ENCODE measurements at places on chromosomes 7 and 10.

- peaks cover 28% of the 10 kb centered on the region for H3K36me3 ChIP-seq
- DNase-seq: no peak
- no peaks in the 10 kb centered on the region for H3K27me3 ChIP-seq
- H3K4me3 ChIP-seq: no peak overlapping the region
- H3K27ac ChIP-seq: no peak overlapping the region
These were observed 31.9 kb downstream of the DPCD start for GRCh38 chr10:101619983-101620382.

DNA sequence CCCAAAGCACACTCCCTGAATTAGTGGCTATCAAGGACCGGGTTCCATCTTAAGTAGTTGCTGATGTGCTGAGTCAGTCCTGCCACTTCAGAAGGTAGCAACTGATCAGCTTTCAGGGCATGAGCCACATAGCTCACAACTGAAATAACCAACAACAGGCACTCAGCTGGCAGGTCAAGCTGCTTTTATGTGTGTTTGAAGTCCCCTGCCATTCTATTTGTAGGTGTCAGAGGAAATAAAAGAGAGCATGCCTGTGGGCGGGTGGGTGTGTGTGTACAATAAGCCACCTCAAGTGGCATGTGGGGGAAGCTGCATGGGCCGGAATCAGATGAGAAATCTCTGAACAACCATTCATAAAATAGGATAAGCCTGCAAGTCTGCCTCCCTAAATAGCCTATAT is 114.3 kb upstream of the YAE1 start:
- no peak for DNase-seq
- no peaks in the 10 kb centered on the region for H3K36me3 ChIP-seq
- H3K27ac ChIP-seq: no peak overlapping the region
- no peaks in the 10 kb centered on the region for H3K4me1 ChIP-seq
- peaks cover 8% of the 10 kb centered on the region for H3K27me3 ChIP-seq
- no peak overlapping the region for H3K4me3 ChIP-seq

DNA sequence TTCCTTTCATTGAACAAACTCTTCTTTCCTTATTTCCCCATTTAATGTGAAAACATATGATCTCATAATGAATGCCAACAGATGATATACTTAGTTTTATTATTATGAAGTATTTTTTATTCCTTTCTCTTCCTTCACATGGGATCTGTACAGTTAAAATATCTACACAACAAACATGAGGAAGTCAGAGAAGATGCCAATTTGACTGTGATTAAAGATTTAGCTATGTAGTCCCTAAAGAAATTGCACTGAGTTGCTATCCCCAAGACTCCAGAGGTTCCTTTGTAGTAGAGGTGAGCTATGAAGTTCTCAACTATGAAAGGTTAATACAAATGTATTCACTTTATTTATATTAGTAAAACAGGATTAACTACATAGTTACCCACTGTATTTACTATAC is 60.6 kb upstream of the LRRN3 start:
- H3K36me3 ChIP-seq: no peaks in the 10 kb centered on the region
- no peak overlapping the region for H3K27ac ChIP-seq
- no peak overlapping the region for H3K4me3 ChIP-seq
- H3K4me1 ChIP-seq: peaks cover 6% of the 10 kb centered on the region
- no peaks in the 10 kb centered on the region for H3K27me3 ChIP-seq
- DNase-seq: no peak

DNA sequence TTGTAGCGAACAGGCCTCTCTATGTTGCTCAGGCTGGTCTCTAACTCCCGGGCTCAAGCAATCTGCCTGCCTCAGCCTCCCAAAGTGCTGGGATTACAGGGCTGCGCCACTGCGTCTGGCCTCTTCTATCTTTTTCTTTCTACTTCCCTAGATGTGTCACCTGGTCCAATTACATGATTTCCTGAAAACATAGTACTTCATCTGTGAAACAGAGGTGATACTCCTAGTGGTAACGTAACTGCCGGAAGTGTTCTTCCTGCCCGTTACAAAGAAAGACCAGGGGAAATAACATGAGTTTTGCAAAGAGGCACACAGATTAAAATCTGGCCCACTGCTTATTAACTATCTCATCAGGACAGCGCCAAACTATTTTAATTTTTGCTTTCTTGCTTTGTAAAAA is 18.4 kb upstream of the HGF start:
- H3K36me3 ChIP-seq: no peaks in the 10 kb centered on the region
- no peak overlapping the region for H3K27ac ChIP-seq
- no peaks in the 10 kb centered on the region for H3K27me3 ChIP-seq
- DNase-seq: no peak
- H3K4me3 ChIP-seq: no peak overlapping the region

DNA sequence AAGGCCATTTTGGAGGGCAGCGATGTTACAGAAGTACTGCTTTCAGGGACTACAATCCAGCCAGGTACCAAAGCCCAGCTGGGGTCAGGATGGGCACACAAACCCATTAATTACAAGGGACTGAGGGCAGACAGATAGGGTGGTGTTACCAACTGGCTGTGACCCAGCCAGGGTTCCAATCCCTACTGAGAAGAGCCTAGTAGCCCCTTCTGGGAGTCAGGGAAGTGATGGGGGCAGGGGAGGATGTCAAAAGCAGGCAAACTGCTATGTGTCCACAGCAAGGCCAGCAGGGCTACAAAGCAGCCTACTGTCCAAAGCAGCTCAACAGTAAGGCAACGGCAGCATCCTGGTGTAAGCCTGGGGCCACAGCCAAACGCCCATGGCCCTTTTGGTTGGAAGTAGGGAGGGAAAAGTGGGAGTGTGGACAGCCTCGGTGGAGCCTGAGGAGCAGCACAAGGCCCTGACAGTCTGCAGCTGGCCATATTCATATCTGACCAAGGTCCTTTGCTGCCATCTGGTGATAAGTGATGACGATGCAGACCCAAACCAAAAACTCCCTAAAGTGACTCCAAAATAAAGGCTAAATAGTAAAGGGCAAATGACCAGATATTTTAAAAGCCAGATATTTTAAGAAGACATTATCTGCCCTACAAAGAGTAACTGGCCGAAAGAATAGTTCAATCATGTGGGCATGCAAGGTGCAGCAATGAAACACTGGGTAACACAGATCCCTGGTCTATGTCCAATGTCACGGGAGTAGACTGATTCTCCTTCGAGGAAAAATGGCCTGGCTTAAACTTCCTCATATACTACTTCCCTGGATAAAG is 56.9 kb downstream of the XPNPEP1 start:
- H3K27ac ChIP-seq: no peak overlapping the region
- H3K4me1 ChIP-seq: no peaks in the 10 kb centered on the region
- H3K27me3 ChIP-seq: no peaks in the 10 kb centered on the region
- peaks cover 65% of the 10 kb centered on the region for H3K36me3 ChIP-seq
- no peak for DNase-seq

DNA sequence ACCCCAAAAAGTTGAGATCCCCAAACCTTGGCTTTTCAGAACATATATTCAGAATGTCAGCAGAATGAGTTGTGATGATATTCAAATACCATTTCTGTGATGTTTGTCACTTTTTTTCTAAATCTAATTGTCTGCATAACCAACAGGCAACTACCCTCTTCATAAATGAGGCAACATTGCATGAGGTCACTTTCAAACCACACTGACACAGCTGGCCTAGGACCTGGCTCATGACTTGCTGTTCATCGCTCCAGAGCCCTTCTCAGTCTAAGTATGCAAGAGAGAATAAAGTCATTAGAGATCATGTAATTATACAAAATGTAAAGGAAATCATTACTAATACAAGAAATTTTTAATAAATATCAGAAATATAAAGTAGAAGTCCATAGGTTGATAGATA is 681.9 kb downstream of the GRM8 start:
- H3K4me1 ChIP-seq: no peaks in the 10 kb centered on the region
- no peak overlapping the region for H3K4me3 ChIP-seq
- H3K27ac ChIP-seq: no peak overlapping the region

- no peaks in the 10 kb centered on the region for H3K4me1 ChIP-seq
- no peak for DNase-seq
- H3K27ac ChIP-seq: no peak overlapping the region
- peaks cover 6% of the 10 kb centered on the region for H3K36me3 ChIP-seq
These were observed 62.5 kb upstream of the INPP5A start for GRCh38 chr10:132475086-132475485.

DNA sequence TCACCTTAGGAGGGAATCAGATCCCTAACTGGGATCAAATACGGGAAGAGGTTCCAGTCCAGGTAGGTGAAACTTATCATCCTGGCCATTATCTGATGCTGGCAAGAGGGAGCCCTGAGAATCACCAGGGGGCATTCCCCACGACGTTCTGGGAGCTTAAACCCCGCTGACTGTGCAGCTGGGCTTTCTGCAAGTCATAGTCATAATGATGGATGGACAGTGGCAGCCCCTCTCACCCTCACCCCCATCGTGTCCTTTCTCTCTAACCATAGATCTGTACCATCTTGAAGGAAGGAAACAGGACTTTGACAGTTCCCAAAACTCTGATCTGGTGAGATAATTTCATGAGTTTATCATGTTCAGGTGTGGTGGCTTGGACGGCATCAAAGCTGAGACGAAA is 50.2 kb downstream of the GATA3 start:
- no peak overlapping the region for H3K4me3 ChIP-seq
- H3K4me1 ChIP-seq: no peaks in the 10 kb centered on the region
- peaks cover 9% of the 10 kb centered on the region for H3K27me3 ChIP-seq
- DNase-seq: no peak

DNA sequence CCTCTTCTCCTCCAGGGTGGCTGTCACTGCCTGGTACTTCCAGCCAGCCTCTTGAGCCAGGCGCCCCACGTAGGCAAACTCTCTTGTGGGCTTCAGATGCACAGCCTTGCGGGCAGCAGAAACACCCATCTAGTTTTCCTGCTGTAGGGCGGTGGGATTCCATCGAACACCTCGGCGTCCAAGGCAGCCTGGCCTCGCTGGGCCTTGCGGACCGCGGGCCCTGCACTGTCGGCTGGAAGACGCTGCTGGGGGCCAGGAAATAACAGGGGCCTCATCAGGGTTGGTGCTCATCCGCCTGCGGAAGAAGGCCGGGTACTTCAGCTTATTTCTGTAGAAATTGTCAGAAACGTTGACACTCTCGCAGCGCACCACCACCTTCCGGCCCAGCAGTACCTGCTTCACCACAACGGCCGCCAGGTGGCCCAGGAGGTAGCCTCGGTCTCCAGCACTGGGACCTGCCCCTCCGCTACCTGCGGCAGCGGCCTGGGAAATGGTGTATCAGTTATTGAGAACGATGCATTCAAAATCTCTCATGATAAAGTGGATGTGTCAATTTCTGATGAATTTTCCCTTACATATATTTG is 61.1 kb downstream of the WDFY4 start:
- H3K36me3 ChIP-seq: peaks cover 49% of the 10 kb centered on the region
- DNase-seq: no peak
- H3K27ac ChIP-seq: no peak overlapping the region
- H3K4me3 ChIP-seq: no peak overlapping the region
- H3K27me3 ChIP-seq: no peaks in the 10 kb centered on the region

GRCh38 chr10:113168584-113168983 is 218.5 kb downstream of the TCF7L2 start:
- H3K4me3 ChIP-seq: no peak overlapping the region
- H3K4me1 ChIP-seq: peaks cover 9% of the 10 kb centered on the region
- H3K27me3 ChIP-seq: peaks cover 9% of the 10 kb centered on the region
- DNase-seq: no peak

DNA sequence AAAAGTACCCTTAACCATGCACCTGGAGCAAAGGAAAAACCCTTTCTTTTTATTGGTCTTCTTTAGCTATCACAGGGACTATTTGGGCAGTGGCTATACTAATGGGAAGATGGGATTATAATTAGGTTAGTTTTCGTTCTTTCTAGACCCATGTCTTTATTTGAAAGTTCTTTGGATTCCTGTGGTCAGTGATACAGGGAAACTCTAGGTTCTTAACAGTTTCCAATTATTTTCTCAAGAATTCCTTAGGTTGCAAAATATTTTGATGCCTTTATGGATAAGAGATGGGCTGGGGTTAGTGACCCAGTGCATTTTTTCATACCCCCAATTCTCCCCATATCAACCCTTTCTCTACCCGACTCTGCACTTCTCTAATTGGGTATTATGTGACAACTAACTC is 49.0 kb downstream of the ADD3 start:
- no peak overlapping the region for H3K27ac ChIP-seq
- no peaks in the 10 kb centered on the region for H3K27me3 ChIP-seq
- no peak for DNase-seq
- H3K4me3 ChIP-seq: no peak overlapping the region
- no peaks in the 10 kb centered on the region for H3K36me3 ChIP-seq

- DNase-seq: no peak
- no peak overlapping the region for H3K27ac ChIP-seq
- H3K27me3 ChIP-seq: peaks cover 2% of the 10 kb centered on the region
These were observed 39.5 kb downstream of the STEAP1B start for GRCh38 chr7:22460363-22460988.

- H3K36me3 ChIP-seq: no peaks in the 10 kb centered on the region
- H3K4me1 ChIP-seq: peaks cover 17% of the 10 kb centered on the region
- peaks cover 3% of the 10 kb centered on the region for H3K27me3 ChIP-seq
- no peak for DNase-seq
These were observed 59.8 kb downstream of the SLC16A12 start for GRCh38 chr10:89475591-89475998.

GRCh38 chr10:67603086-67603485 is 92.9 kb downstream of the CTNNA3 start:
- no peaks in the 10 kb centered on the region for H3K4me1 ChIP-seq
- no peak overlapping the region for H3K4me3 ChIP-seq
- peaks cover 16% of the 10 kb centered on the region for H3K27me3 ChIP-seq

- no peak for DNase-seq
- H3K36me3 ChIP-seq: no peaks in the 10 kb centered on the region
- no peak overlapping the region for H3K27ac ChIP-seq
- H3K4me3 ChIP-seq: no peak overlapping the region
- H3K27me3 ChIP-seq: peaks cover under 1% of the 10 kb centered on the region
- H3K4me1 ChIP-seq: no peaks in the 10 kb centered on the region
These were observed 747.4 kb downstream of the SUGCT start for GRCh38 chr7:40882071-40882658.

DNA sequence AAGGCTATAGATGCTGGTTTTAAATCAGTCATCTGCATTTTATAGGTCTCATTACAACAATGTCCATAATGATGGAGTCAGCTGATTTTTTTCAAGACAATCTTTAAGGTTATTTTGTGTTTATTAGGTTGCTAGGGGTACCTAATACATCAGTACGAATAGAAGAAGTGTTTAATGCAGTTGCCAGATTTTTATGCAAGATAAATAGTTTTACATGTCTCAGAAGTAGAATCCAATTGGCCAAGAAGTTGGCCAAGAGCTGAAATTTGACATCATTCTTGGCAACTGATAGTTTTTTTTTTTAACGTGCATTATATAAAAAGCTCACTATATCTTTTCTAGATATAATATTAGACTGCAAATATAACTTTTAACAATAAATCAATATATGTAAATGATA is 208.5 kb downstream of the TRIL start:
- peaks cover 3% of the 10 kb centered on the region for H3K4me1 ChIP-seq
- no peaks in the 10 kb centered on the region for H3K36me3 ChIP-seq
- H3K27ac ChIP-seq: no peak overlapping the region
